ENCODE measurements at places on chromosomes 5 and 9.

DNA sequence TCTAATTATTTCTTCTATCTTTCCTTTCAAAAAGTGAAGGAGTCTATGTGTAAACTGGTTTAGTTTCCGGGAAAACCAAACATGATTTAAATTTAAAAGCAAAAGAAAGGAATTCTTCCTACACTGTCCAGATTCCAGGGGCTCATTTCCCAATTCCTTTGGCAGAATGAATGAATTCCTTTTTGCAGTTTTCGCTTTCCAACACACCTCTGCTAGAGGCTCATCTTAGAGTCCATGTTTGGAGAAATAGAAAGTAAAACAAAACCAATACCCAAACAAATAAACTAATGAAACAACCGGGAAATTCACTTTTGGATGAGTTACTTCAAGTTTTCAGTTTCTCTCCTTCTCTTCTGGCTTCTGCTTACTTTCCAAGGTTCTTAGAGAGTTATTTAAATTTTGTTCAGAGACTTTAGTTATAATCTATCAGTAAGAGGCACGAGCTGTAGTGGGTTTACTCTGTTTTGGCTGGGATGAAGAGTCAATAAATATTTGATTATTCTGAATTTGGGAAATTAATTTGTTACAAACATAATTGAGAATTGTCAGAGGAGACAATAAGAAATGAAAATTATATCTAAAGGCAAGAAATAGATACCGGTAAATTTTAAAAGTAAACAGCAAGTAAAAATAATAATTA lies 365.0 kb upstream of the CDH9 start:
- no peak for DNase-seq

- no peak for DNase-seq
Measured at GRCh38 chr9:92781899-92782298, 17.3 kb upstream of the BICD2 start.

DNA sequence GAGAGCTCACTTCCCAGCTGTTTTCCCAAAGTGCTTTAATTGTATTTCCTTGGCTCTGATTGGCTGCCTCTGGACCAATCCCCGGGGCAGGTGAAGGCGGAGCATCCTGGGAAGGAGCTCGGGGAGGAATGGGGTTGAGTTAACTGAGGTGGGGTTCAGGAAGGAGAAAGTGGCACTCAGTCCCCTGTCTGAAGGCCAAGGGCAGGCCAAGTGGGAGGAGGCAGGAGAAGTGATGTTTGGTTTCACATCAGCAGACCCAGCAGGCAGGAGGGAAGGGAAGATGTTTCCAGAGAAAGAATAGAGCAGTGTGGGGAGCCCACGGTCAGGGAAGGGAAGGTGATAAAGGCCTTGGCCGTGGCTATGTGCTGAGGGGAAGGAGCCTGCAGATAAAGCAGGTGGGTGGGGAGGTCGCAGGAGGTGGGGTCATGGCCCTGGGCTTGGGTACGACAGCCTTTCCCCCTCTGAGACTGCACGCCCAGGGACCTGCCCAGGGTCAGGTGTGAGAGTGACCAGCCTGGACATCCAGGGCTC lies 3.1 kb downstream of the TSPAN17 start:
- DNase-seq: no peak

DNA sequence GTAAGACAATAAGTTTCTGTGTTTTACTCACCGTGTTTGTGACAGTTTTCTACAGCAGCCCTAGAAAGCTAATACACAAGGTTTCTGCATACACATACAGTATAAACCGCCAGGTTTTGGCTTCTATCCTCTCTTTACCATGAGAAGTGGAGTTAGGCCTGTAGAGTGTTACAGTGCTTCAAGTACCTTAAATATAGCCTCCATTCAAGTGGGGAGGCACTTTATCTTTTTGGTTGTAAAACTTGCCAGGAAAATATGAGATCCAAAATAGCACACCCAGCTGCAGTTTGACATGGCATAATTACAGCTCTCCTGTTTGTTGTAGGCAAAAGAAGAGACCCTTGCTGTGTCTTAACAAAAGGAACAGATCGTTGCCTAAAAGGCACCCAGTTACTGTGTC lies 90.3 kb upstream of the PTPN3 start:
- no peak for DNase-seq

DNA sequence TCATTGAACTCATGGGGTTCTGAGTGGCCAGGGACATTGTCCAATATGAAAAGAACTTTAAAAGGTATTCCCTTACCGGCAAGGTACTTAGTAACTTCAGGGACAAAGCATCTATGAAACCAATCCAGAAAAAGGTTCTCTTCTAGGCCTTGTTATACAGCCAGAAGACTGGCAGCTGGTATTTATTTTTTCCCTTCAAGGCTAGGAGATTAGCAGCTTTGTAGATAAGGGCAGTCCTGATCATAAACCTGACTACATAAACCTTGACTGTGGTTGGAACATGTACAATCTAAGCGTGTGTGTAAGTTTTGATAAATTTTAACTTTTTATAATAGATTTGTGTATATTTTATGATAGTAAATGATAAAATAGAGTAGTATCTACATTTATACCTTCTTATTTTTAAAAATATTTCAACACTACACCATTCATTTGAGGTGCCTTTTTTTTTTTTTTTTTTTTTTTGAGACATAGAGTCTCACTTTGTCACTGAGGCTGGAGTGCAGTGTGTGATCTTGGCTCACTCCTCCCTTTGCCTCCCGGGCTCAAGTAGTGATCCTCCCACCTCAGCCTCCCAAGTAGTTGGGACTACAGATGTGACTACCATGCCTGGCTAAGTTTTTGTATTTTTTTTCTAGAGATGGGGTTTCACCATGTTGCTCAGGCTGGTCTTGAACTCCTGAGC lies 24.5 kb downstream of the RANBP17 start:
- no peak for DNase-seq

GRCh38 chr5:124951661-124952060 lies 205.2 kb upstream of the ZNF608 start:
- no peak for DNase-seq

DNA sequence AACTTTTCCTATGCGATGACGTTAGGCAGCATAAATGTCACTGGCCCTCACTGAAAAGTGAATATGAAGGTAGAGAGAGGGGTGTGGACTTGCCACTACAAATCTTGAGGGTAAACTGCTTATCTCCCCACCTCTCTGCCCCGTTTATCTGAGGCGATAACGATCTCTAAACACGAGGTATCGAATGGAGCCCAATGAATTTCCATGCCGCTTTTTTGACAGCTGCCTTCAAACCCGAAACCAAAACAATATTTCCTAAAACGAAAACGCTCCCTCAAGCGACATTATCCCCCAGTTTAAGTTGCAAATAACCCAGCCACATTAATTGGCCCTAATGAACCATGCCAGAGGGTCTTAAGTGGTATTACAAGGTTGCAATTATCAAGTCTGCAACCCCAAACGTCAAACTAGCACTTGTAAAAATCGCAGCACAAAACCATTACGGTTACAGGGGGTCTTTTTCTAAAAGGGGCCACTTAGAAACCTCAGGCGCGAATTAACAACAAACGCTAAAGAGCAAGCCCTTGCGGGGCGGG lies 1.4 kb downstream of the NR3C1 start:
- no peak for DNase-seq

DNA sequence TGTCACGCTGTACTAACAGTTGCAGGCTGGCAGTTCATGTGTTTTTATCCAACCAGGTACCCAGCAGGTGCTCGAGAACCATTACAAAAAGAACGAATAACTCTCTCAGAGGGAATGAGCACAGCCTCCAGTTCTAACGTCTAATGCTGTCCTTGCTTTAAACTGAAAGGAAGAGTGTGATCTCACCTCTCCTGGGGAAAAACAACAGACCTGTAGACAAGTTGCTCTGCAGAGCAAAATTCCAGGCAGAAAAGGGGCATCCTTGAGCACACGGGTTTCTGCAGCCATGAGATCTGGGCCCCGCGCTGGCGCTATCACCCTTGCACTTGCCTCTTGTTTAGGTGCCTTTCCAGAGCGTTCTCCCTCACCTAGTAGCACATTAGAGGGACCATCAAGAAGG lies 92.5 kb upstream of the DNAH5 start:
- DNase-seq: no peak

GRCh38 chr5:173615884-173616576 lies 420 bp downstream of the BOD1 start:
- peak; percentile 15 for DNase-seq

- no peak for DNase-seq
Measured at GRCh38 chr5:150519978-150520377, 12.0 kb downstream of the NDST1 start.

DNA sequence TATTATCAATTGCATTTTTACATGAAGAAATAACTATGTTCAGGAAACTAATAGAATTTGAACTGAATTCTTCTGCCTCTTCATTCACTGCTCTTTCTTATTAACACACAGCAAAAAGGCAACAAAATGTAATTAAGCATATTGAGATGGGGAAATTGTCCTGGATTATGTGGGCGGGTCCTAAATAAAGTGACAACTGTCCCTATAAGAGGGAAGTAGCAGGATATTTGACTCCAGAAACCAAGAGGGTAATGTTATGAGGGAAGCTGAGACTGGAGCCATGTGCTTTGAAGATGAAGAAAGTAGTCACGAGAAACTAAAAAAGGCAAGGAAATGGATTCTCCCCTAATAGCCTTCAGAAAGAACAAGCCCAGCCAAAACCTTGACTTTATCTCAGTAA lies 311.2 kb upstream of the PIK3R1 start:
- DNase-seq: no peak

- no peak for DNase-seq
Measured at GRCh38 chr9:63816751-63817621, 1468.0 kb downstream of the FOXD4L5 start.

- no peak for DNase-seq
Measured at GRCh38 chr9:4902135-4902475, 83.0 kb upstream of the JAK2 start.

- DNase-seq: no peak
Measured at GRCh38 chr5:1174122-1174936, 27.1 kb upstream of the SLC6A19 start.

DNA sequence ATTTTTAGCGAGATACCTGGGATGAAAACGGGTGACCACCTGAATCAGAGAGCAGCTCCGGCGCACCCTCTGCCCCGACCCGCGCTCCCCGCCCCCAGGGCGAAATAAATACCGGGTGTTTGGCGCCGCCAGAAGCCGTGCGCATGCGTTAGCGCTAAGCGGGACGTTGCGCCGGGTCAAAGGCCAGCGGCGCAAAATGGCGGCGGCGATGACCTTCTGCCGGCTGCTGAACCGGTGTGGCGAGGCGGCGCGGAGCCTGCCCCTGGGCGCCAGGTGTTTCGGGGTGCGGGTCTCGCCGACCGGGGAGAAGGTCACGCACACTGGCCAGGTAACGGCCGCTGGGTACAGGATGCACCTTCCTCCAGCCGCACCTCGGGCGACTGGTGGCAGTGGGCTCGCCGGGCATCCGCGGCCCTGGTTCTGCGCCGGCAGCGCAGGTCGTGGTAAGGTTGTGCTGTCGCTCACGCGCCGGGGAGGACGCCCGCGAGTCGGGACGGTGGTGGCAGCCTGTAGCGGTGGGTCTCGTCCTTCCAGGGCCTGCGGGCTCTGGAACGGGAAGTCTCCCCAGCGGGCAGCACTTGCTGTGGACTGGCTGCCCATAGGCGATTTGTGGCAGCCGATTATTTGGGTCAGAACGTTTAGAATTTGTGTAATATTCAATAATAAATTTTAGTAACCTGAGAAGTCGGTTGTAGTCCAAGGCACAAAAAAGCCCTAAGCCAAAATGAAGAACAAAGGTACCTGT lies at the start of gene NDUFS6:
NDUFS6 (plus strand) TSS at position 186 of the 745 bp plus-strand sequence; CDS start at position 197, 11 bp downstream.
- DNase-seq: peak; percentile 48

GRCh38 chr5:54876-55569 lies 36.9 kb upstream of the PLEKHG4B start:
- DNase-seq: no peak

- no peak for DNase-seq
Measured at GRCh38 chr5:153767221-153768188, 271.2 kb downstream of the FAM114A2 start.

- no peak for DNase-seq
Measured at GRCh38 chr5:31783731-31784130, 144.8 kb downstream of the PDZD2 start.

GRCh38 chr9:32603914-32604852 lies 31.2 kb upstream of the NDUFB6 start:
- no peak for DNase-seq

GRCh38 chr9:35563791-35564197 lies 41.3 kb upstream of the TESK1 start:
- DNase-seq: no peak

DNA sequence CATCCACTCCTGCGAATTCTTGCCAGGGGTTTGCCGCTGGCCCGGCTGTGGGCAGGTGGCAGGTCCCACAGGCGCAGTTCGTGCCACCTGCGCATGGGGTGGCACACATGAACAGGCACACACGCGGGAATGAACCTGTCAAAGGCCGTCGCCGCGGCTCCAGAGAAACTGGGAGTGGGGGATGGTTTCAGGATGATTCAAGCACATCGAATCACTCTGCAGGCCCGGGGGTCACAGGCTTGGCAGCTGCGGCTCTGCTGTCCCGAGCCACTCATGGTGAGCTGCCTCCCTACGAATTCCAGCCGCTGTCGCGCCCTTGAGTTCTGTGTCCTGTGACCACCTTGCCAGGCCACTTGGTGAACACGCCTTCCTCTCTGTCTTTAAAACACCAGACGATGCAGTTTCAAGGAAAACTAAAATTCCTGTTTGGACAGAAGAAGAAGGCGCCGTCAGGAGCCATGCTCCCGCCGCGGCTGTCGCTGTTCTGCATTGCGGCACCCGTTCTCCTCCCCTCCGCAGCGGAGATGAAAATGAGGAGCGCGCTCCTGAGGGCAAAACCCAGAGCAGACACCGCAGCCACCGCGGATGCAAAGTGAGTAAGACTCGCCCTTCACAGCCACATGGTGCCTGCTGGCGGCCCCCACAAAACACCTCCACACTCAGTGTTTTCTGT lies 15.4 kb upstream of the EXOC3 start:
- DNase-seq: no peak

DNA sequence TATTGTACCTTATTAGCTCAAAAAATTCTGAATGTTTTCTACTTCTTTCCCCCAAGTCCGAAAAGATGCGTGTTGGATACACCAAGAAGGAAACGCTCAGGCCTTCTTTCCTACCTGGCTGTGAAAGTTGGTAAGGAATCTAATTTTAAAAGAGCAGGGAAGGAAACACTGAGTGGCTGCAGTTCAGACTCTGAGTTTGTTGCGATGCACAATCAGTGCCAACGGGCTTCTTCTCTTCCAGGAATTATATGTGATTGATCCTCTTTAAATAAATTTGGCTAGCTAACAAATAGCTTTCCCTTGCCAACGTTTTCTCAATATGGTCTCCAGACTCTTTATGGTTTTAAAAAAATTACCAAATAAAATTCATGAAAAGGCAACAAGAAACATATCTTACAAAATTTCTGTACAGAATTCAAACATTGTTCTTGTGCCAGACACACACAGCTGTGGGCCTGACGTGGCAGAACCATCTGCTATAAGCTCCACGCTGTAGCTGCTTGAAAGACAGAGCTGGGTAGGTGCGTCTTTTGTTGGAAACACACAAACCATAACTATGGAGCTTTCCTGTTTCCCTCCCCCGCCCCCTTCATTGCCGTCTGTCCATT lies 493.1 kb downstream of the ZNF608 start:
- DNase-seq: no peak

GRCh38 chr5:72747826-72748225 lies 68.6 kb upstream of the TNPO1 start:
- DNase-seq: no peak
